Stimulated activated CD4-positive, alpha-beta T cell treated with anti-CD3 and anti-CD28 coated beads, Interleukin-1b, Interleukin-23, amount 100 ng/mL, for 1 hour (primary cell): ENCODE measurements at places on chromosomes 2 and 18.

DNA sequence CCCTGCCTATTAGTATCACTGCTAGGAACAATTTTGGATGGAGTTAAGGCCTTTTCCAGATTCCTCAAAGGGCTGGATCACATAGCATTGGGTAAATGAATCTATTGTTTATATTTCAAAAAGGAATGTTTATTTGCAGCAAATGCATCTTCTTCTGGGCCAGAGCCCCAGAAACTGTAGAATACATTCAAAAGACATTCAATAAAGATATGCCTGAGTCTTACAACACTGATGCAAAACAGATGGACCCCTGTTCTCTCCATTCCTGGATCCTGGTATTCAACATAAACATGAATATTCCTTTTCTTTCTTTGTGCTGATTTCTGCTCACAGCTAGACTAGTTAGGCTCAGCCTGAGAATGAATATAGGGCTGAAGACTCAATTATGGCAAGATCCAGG lies 227.2 kb upstream of the KLHL29 start:
- no peak for DNase-seq

DNA sequence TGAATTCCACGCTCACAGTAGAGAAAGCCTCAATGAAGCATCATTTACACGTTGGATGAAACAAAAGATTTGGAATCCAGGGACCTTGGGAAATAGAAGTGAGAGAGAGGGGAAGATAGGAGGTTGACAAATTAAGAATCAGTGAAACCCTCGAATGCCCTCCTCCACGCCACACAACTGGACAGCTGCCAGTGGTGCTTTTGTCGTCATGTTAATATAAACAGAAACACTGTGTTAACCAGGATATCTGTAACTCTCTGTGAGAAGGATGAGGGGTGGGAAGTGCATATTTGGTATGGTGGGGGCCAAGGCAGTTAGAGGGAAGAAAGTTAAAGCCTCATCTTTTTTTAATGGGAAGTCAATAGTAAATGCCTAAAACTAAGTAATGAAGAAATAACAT lies 108.7 kb downstream of the GFPT1 start:
- no peak for DNase-seq

DNA sequence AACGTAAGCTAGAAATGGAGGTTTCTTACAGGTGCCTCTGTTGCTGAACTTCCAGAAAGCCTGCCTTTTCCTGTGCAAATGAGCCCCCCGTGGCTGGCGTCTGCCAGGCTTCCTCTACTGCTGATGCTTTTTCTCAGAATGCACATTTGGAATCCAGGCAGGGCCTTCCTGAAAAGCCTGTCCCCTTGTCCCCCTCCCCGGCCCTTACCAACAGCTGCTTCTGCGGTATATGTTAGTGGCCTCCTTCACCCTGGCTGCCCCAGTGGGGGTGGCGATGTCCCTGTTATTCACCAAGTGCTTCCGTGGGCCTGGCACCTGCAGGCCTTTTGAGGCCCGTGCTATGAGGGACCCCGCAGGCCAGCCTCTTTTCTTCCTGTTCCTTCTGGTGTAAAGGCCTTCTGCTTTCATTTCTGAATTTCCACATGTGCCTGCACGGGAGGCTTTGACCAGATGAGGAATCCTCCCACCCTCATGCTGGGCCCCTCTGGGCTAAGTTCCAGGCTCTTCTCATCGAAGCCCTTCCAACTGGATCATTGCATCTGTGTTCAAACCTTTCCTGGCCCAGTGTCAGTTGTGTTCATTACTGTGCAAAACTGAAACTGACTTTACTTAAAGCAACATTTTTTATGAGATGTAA lies 10.4 kb downstream of the CNDP2 start:
- no peak for DNase-seq

- DNase-seq = no peak
These were observed 40.8 kb upstream of the RPRM start for GRCh38 chr2:153519257-153519875.

DNA sequence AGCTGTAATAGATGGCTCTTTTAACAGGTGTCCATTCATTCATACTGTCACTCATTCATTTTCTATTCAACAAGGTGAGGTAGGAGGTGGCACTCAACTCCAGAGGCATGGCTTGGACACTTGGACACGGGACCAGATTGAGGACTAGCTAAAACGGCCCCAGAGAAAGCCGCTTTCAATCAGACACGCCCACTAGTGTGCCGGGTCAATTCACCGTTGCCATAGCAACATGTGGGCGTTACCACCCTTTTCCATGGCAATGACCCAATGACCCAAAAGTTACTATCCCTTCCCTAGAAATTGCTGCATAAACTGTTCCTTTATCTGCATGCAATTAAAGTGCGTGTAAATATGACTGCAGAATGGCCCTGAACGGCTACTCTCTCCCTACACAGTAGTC lies 49.2 kb upstream of the LGALSL start:
- DNase-seq = no peak

DNA sequence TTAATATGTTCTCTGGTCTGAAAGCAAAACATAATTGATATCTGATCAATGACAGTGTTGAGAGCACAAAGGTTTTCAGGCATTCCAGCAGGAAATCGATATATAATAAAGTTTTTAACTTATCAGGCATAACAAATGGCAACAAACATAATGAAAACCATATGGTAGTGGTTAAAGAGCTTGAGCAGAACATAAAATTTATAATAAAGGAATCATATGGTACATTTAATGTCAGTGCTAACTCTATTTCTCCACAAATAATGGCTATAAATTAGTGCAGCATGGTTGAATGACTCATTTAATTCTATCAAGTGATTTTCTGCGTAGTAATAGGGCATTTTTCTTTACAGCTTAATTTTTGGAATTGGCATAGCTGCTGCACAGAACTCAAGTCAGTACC lies 306.2 kb downstream of the FSIP2 start:
- no peak for DNase-seq

GRCh38 chr2:151789055-151789834 lies 39.0 kb downstream of the ARL5A start:
- no peak for DNase-seq

- DNase-seq = no peak
These were observed 92.3 kb downstream of the UBE2E3 start for GRCh38 chr2:181072486-181073235.

DNA sequence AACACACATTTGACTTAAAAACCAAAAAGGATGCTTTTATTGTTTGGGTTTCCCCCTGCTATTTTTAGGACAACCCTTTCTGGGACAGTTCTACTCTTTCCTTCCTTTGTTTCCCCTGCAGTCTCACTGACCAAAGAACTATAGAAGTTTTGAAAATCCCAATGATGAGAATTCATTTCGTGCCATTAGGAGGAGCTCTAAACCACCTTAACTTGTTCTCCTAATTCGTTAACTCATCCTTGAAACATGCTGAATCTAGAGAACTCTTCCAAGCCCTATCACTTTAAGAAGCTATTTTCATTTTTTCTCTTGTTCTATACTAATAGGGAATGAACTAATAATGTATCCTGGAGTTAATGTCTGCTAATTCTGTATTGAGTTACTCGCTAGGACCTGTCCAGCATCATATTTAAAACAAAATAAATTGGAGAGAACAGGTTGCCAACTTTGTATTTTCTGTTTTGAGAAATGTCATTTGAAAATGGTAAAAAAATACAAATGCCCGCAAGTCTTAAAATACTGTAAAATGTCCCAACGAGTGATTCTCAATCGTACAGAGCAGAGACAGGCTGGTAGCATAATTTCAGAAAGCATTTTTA lies 62.9 kb downstream of the AFTPH start:
- no peak for DNase-seq

- DNase-seq = no peak
These were observed 10.7 kb downstream of the C2orf80 start for GRCh38 chr2:208179028-208179609.

- DNase-seq = peak; percentile 47
These were observed 78.1 kb downstream of the AAK1 start for GRCh38 chr2:69565431-69565839.

- no peak for DNase-seq
These were observed 14.0 kb upstream of the CAVIN2 start for GRCh38 chr2:191860760-191861466.

- no peak for DNase-seq
These were observed 66.7 kb downstream of the TNS1 start for GRCh38 chr2:217935901-217936684.

DNA sequence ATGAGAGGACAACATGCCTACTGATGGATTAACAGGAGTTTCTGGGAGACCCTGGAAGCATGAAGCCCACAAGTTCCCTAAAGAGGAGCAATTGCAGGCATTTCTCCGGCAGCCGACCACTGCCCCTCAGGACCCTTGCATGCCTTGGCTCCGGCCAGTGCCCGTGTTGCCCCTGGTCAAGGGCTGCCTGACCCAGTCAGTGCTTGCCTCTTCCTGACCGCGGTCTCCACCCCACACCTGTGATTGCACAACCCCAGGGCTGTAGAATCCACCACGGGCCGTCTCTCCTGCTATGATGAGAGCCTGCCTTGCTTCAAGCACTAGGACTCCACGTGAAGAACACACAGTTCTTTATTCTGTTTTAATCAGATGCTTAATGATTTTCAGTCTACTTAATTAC lies 127.5 kb downstream of the GLI2 start:
- DNase-seq = no peak

DNA sequence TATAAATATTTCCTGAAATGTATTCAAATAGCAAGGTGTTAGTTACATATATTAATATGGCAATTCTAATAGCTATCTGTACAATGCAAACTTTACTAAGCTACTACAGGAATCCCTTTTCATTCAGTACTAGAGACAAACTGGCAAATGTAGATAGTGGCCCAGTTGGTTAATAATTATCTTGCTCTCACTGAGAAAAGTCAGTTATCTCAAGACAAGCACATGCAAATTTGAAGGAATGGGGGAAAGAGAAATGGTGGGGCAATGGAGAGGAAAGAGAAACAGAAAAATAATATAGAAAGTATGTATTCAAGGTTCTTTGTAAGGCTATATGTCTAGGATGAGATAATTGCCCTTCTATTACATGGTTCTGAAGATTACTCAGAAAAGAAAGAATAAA lies 280.0 kb downstream of the FIGN start:
- no peak for DNase-seq

- DNase-seq = no peak
These were observed at the start of gene SOCS6 for GRCh38 chr18:70288851-70289328. TSS of gene SOCS6 (plus strand) at chr18:70289045. CDS start at chr18:70324669, 35,624 bp downstream.

DNA sequence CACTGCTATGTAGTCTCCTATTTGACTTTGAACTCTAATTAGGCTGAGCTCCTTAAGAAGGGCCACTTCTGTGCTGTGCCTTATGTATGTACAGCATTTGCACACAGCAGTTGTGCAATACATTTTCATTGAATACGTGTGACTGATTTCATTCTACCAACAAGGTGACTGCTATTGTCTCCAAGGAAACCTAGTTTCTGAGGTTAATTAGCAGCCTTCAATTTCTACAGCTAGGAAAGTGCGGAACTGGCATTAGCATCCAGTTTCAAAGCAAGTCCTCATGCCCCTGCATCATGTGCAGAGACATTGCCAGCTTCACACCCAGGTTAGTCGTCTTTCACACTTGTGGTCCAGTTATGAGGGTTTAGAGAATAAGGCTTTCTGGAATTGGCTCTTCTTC lies 58.6 kb downstream of the NCK2 start:
- no peak for DNase-seq

DNA sequence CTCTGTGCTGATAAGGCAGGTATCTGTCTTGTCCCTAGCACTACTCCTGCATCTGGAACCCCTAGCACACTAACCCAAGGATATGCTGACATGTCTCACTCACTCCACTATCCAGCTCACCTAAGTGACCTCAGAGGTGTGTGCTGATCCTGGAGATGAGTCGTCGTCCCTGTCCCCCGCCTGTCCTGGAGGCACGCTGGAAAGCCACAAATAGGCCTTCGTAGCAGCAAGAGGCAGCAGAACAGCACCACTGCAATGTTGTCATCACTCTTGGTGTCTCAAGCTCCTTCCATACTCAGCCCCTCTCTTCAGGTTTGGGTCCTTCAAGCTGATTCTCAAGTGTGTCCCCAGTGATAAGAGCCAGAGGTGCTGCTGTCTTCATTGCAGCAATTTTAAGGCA lies 73.0 kb upstream of the ITGA6 start:
- DNase-seq = no peak

DNA sequence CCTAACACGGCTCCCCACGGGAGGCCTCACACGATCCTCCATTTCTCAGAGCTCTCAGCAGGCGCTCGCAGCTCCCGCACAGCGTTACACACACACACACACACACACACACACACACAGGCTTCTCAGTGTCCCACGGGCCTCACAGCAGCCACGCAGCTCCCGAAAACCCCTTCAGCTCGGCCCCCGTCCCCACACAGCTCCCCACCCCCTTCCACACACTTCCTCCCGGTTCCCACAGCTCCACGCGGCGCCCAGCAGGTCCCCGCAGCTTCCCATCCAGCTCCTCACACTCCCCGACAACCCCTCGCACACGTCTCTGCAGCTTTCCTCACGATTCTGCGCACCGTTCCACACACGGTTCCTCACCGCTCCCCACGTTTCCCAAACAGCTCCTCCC lies 41.6 kb downstream of the KIF1A start:
- DNase-seq = no peak

DNA sequence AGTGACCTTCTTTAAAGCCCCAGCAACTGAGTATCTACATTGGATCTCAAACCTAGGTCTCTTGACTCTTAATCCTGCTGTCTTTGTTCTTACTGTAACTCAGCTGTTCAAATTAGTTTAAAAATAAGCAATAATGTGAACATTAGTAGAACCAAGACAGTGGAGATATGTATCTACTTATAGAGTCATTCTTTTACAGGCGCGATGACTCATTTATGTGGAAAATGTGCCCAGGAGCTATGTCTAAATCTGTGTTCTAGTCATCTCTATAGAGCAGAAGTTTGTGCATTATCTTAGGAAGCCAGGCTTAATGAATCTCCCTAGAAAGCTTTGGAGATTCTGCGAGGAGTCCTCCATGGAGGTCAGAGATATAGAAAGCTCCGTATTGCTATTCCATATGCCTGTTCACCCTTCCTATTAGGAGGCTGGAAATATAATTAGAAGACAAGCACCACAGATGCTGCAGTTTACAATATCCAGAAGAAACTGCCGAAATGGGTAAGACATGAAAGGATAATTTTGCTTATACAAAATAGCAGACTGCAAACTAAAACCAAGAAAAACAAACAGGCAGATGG lies 211.6 kb downstream of the TRIB2 start:
- DNase-seq = no peak

DNA sequence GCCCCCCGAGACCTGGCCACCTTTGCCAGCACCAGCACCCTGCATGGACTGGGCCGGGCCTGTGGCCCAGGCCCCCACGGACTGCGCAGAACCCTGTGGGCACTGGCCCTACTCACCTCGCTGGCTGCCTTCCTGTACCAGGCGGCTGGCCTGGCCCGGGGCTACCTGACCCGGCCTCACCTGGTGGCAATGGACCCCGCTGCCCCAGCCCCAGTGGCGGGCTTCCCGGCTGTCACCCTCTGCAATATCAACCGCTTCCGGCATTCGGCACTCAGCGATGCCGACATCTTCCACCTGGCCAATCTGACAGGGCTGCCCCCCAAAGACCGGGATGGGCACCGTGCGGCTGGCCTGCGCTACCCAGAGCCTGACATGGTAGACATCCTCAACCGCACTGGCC lies 554 bp downstream of the ASIC4 start:
- DNase-seq = no peak
